Activated T-helper 17 cell treated with anti-CD3 and anti-CD28 coated beads, Interleukin-2, amount 50 U/mL, for 72 hours (primary cell): ENCODE measurements at places on chromosomes 2 and 18.

- ATAC-seq, result peak; percentile 19
Measured at GRCh38 chr2:105791229-105791628, 46.5 kb downstream of the NCK2 start.

DNA sequence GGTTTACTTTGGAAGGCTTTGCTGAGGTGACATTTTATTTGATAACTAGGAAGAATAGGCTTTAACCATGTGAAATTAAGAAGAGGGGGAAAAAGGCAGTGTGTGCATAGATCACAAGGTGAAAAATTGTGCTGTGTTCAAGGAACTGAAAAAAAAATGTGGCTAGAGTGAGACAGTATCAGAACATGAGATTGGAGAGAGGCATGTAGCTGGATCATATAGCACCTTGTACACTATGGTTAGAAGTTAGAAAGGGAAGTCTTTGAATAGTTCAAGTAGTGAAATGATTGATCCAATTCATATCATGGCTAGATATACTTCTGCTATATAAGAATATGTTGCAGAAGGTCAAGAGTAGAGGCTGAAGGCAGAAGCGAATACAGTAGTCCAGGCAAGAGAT, 12.3 kb upstream of the TNFRSF11A start:
- ATAC-seq, result no peak

DNA sequence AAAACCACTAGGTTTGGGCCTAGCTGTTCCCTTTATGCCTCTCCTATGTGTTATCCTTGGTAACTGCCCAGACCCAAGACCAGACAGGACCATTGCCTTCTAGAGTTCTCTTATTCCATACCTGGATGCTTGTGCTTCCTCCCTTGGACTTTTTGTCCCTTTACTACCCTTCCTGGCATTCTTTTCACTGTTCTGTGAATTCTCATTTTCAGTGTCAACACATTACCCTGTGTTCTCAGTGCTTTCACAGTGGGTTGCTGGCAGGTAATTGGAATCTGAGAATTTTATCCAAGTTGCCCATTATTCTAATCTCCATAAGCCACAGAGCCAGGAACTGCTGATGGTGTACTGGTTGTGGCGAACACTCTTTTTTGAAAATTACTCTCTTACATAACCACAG, 41.7 kb downstream of the ZDBF2 start:
- no peak for ATAC-seq

- ATAC-seq, result no peak
Measured at GRCh38 chr18:32958746-32959145, 185.9 kb upstream of the KLHL14 start.

GRCh38 chr2:8058652-8059051, 623.2 kb upstream of the ID2 start:
- ATAC-seq, result no peak

GRCh38 chr2:48449073-48449840, 80.7 kb upstream of the STON1 start:
- no peak for ATAC-seq

DNA sequence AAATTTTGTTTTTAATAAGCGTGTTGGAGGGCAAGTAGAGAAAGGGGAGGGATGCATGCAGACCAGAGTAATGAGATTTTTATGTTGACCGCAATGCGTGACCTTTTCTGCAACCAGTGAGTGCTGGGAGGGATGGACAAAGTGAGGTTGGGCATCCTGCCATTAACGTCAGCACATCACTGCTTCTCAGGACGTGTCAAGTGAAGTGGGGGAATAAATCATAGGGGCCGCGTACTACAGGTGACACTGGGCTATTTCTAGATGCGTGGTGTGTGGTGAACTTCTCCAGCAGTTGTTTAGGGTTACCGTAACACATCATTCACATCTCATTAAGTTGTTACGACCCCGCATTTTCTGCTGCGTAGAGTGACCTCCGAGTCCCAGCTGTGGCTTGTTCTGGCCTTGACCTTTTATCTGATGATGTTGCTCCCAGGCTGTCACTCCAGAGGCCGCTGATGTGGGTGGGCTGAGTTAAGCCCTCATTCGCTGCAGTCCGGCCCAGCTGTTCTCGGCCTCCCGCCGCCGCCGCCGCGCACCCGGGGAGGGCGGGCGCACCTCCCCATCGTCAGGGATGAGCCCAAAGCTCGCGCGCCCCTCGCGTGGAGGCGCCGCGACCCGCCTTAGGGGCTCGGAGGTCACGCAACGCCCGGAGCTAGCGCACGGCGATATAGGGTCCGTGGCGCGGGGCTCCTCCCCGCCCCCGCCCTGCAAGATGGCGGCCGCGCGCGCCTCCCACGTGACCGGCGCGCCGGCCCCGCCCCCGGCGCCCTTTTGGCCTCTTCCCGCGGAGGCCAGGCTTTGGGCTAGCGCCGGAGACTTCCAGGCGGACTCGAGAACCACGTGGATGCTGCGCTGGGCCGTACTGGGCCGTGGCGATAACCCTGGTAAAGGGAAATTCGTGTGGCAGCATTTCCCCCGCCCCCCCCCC, 3.5 kb downstream of the ZCCHC2 start:
- peak; percentile 31 for ATAC-seq

GRCh38 chr2:6824962-6825361, 40.7 kb downstream of the CMPK2 start:
- no peak for ATAC-seq

- ATAC-seq, result no peak
Measured at GRCh38 chr2:65550246-65550645, 117.8 kb upstream of the SPRED2 start.

DNA sequence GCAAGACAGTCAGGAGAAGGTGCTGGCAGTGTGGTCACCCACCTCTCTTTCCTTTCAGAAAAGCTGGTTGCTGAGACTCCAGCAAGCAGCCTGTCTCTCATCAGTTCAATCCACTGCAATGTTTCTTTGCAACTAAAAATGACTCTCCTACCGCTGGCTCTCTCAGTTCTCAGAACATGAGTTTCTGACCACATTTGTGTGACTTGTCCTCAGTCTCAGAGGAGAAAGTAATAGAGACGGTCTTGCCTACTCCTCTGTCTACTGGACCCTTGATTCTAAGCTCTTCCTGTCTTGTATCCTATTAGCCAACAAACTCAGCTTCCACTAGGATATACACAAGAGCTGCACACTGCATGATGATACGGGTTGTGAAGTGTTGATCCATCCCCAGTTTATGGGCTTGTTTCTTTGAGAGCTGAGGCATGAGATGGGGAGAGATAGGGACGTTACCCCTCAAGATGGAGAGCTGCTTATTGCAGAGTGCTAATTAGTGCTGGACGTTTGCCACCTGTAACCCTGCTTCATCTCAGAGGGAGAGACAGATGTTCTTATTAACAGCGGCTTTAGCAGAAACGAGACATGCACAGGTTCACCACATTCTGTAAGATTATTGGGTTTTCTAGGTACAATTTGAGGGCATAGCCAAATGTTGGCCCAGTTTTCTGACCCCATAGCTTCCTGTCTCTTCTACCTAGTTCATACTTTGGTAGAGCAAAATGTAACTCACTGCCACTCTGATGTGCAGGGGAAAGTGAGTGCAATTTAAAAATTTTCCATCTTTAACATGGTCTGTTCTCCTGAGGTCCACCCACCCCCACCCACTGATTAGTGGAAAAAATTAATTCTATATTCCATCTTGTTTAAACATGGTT, 32.4 kb upstream of the YWHAQ start:
- ATAC-seq, result peak; percentile 97

GRCh38 chr2:199459286-199460100, 1.8 kb upstream of the SATB2 start:
- ATAC-seq, result peak; percentile 18

- no peak for ATAC-seq
Measured at GRCh38 chr2:85811180-85812093, 57.6 kb downstream of the ATOH8 start.

- no peak for ATAC-seq
Measured at GRCh38 chr2:149954981-149955600, 367.5 kb upstream of the MMADHC start.

DNA sequence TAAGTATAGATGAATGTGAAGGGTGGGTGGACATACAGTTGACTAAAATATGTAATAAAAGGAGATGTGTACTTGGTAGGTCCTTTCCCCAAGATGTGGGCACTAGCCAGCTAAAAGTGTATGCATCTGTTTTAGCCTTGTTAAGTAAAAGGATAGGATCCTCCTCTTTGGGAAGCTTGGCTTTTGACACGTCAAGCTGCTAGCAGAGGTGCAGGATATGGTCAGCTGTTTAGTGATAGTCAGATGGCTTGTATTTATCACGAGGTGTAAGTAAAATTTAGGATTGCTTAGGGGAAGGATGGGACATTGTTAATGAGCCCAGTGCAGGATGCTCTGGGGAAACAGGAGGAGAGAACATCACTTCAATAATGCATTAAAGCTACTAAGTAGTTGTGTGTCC, 1.5 kb downstream of the MFSD6 start:
- ATAC-seq, result no peak

GRCh38 chr2:207905546-207905945, 119.8 kb downstream of the PLEKHM3 start:
- no peak for ATAC-seq

DNA sequence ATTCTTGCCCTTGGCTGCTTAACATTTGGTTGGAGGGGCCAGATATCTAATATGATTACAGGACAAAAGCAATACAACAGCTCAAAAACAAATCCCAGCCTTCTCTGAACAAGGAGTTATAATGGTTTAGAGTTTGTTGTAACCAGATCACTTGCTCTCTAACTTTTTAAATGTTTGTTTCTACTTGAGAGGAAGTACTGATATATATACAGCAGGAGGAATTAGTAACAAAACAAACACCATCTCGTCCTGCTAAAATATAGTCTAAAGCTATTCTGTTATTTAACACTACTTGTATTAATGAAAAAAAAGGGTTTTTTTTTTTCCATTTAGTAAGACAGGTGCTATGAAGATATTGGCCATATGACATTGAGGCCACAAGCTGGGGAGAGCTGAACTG, 60.9 kb upstream of the TMEM17 start:
- no peak for ATAC-seq

- ATAC-seq, result no peak
Measured at GRCh38 chr18:48363175-48363574, 46.0 kb downstream of the ZBTB7C start.

- peak; percentile 64 for ATAC-seq
Measured at GRCh38 chr2:30979822-30980245, 158.4 kb downstream of the GALNT14 start.

DNA sequence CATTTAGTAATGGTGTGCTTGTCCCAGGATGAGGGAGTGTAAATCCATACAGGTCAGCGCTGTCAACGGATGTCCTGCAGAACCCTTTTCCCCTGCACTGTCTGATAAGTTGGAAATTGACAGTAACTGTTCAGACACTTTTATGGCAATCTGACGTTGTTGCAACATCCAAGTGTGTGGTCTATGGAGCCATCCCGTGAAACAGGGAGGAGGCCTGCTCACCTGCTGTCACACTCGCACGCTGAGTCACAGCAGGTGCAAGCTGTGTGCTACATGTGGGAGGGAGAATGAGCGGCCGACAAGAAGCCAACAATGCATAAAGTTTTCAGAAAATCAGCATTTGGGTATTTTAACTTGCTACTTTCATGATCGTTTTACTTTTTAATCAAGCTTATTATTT, 43.7 kb upstream of the RMDN2 start:
- ATAC-seq, result no peak

DNA sequence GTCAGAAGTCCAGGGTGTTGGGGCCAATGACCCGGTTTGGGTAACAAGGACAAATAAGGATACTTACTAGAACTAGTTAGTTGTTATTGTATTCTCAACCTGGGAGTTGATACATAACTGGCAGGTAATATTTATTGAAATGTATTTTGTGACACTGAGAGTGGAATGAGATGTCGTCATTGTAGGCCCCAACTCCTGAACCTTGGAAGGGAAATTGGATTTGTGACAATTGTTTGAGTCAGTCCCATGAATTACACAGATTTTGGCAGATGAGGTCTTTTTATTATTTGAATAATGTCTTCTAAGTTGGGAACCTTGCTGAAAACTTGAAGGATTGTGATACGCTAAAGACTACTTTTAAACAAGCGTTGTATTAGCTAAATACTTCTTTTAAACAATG, 5.1 kb downstream of the TIMM21 start:
- ATAC-seq, result no peak

DNA sequence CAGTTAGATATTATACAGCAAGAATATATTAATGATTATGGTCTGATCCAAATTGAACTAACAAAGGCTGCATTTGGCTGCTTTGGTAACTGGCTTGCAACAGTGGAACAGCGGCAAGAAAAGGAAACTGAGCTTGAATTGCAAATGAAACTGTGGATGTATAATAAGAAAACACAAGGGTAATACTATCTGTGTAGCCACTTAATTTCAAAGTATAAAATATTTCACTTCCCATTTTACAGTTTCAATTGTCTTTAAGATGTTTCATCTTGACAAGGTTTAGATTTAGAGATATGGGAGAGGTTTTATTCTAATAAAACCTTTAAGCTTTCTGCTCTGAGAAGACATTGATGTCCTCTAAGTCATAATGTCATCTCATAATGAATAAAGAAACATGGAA, 23.8 kb downstream of the WDR75 start:
- no peak for ATAC-seq

GRCh38 chr2:72289283-72289682, 141.6 kb upstream of the CYP26B1 start:
- no peak for ATAC-seq
